GM23248 (cell line): ENCODE measurements at places on chromosomes 3 and 15.

DNA sequence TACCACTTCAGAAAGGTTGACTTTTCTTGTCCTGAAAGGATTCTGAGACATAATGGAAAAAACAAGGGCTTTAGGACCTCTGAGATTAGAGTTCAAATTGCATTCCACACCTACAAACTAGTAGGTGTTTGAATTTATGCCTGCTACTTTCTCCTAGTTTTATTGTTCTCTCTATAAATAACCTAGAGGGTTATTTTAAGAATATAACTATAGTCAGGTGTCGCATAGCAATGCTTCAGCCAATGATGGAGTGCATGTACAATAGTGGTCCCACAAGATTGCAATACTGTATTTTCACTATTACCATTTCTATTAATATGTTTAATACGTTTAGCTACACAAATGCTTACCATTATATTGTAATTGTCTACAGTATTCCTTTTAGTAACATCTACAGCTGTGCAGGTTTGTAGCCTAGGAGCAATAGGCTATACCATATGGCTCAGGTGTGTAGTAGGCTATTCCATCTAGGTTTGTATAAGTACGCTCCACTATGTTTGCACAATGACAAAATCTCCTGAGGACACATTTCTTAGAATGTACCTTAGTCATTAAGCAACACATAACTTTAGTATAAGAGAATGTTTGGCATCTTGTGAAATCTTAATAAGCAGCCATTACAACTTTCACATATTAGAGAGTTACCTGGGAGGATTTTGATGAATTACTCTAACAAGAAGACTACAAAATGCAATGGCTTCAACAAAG is 1352.5 kb downstream of the ZPLD1 start:
- no peak for DNase-seq

GRCh38 chr3:175342196-175342595 is 483.1 kb downstream of the NAALADL2 start:
- DNase-seq: no peak

DNA sequence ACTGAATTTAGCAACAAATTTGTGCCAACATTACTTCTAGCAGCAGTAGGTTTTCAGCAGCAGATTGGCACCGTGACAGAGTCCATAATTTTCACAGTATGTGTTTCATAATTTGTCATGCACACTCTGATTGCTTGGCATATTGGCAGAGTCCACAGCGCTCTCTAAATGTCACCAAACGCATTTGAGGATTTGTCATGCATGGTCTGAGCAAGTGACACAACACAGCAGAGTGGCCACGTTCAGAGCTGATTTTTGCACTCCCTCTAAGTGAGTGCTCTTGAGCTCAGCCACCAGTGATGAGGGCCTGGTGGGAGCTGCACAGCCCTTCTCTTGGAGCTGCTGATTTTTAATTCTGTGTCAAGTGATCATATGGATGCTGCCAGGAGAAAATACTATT is 1270.8 kb downstream of the ROBO1 start:
- no peak for DNase-seq

DNA sequence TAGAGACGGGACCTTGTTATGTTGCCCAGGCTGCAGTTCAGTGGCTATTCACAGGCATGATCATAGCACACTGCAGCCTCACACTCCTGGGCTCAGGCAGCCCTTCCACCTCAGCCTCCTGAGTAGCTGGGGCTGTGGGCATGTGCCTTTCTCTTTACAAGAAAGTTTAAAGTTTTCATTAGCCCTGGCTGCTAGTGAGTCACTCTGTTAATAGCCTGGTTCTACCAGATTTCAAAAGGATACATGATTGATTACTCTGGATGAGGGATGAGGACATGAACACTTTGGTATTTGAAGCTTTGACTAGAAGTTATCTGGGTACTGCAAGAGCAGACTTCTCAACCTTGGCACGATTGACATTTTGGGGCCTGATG is 95.1 kb downstream of the DHX36 start:
- DNase-seq: no peak

DNA sequence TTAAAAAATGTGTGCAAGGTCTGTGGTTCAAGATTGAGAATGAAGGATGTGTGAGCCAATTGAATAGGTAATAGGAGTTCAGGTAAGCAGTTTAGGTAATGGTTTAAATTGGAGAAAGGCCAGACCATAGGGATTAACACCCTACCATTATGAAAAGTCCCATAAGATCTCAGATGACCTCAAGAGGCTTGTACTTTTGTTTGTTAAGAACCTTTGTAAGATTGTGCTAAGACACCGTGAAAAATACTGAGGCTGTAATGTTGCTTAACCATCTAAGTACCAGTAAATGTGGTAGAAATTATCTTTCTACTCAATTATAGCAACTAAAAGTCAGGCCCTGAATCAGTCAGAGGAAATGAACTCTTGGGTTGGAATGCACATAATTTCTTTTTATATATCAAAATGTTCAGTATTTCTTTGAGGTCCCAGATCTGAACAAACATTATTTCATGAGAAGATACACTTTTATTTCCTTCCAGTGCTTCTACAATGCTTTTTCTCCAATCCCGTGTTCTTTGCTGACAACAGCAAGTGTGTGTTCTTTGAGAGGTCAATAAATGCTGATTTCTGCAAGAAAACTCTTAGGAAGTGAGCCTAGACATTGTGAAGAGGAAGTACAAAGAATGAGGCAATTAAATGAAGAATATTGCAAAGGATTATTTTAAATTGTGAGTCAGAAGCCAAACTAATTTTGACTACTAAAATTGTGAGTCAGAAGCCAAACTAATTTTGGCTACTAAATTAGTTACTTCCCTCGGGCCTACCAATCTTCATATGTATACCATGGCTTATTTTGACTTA is 66.4 kb downstream of the TCF12 start:
- peak; percentile 79 for DNase-seq

- DNase-seq: no peak
These were observed 46.6 kb upstream of the RASGRP1 start for GRCh38 chr15:38611228-38611627.

DNA sequence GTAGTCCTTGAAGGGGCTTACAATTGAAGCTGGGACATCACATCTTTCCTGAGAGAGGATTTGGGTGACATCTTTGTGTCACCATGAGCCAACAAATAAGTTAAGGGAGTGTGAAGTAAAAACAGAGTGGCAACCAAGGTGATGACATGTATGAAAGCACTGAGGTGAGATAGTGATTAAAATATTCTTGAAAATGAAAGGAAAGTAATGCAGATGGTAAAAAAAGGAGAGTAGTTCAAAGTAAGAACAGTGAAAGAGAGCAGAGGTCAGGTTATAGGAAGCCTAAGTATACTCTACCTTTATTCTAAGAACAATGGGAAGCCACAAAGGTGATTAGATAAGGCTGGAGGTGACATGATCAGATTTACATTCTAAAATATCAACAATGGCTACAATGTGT is 486.1 kb downstream of the DIPK2A start:
- no peak for DNase-seq

- peak; percentile 64 for DNase-seq
These were observed 494.2 kb upstream of the AGTR1 start for GRCh38 chr3:148203297-148204010.

- DNase-seq: no peak
These were observed 99.9 kb downstream of the DHX36 start for GRCh38 chr3:154224366-154224765.

GRCh38 chr3:2851361-2851760 is 258.8 kb downstream of the IL5RA start:
- DNase-seq: no peak

GRCh38 chr3:148931574-148931973 is 59.8 kb upstream of the GYG1 start:
- DNase-seq: no peak

GRCh38 chr15:89003865-89004725 is 84.2 kb upstream of the ABHD2 start:
- peak; percentile 61 for DNase-seq

DNA sequence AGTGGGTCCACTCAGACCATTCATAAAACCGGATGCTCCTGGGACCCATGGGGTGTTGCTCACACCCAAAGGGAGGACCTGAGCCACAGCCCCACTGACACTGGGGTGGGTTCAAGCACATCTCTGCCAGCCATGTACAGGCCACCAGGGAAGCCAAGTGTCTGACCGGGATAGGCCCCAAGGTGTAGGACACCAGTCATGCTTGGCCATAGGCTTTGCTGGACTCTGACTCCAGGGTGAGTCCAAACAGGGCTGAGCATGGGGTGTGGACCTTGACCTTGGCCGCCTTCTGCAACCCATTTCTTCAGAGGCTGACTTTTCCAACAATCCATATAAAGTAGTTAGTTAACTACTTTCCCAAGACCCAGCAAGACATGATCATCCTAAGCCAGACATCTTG is 31.4 kb upstream of the DUSP7 start:
- no peak for DNase-seq

GRCh38 chr3:151769175-151769574 is 35.4 kb downstream of the AADACL2 start:
- no peak for DNase-seq

DNA sequence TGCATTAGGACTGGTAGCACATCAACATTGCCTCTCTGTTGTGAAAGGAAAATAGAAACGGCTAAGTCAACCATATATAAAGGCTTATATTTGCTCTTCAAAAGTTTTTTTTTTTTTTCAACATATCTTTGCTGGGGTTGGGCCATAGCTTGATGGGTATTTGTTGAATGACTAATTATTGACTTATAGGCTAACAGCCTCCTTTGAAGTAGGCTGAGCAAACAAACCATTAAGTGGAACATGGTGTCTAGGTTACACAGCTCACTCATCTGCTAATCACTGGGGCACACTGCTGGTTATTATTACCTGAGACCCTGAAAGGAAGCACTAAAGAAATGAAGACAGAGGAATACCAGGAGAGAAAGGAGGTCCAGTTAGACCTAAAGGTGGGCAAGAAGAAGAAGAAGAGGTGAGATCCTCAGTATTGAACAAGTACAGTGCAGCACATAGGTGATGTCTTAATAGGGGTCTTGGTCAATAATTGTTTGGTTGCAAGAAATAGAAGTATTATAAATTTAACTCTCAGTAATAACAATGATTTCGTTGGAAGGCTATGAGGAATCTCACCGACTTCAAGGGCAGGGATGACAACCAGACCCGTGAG is 139.4 kb downstream of the RPLP1 start:
- DNase-seq: no peak

GRCh38 chr15:84006421-84006820 is 229.2 kb upstream of the GOLGA6L4 start:
- no peak for DNase-seq

DNA sequence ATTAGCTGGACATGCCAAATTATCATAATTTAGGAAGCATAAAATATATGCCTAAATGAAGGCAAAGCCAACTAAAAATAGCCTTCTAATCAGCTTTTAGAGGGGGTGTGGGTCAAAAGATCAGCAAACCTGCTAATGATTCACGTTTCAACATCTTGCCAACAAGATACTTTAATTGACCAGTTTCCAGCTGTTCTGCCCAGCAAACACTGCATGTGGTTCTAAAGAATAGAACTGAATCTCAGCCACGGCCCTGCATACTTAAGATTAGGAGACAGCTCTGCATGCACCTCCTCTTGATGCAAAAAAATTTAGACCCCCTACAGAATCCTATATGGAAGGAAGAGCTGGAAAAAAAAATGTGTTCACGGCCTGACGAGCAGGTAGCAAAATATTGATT is 500.5 kb downstream of the TBL1XR1 start:
- no peak for DNase-seq

- no peak for DNase-seq
These were observed 1609.6 kb downstream of the SI start for GRCh38 chr3:163468531-163469335.

- DNase-seq: peak; percentile 32
These were observed 189.4 kb downstream of the THSD4 start for GRCh38 chr15:71304681-71305080.

- no peak for DNase-seq
These were observed 7.5 kb upstream of the HAPLN3 start for GRCh38 chr15:88902846-88903245.

GRCh38 chr3:123862152-123862551 is 22.0 kb downstream of the MYLK start:
- DNase-seq: no peak

GRCh38 chr3:195768831-195769303 is 42.9 kb downstream of the MUC4 start:
- DNase-seq: peak; percentile 54

DNA sequence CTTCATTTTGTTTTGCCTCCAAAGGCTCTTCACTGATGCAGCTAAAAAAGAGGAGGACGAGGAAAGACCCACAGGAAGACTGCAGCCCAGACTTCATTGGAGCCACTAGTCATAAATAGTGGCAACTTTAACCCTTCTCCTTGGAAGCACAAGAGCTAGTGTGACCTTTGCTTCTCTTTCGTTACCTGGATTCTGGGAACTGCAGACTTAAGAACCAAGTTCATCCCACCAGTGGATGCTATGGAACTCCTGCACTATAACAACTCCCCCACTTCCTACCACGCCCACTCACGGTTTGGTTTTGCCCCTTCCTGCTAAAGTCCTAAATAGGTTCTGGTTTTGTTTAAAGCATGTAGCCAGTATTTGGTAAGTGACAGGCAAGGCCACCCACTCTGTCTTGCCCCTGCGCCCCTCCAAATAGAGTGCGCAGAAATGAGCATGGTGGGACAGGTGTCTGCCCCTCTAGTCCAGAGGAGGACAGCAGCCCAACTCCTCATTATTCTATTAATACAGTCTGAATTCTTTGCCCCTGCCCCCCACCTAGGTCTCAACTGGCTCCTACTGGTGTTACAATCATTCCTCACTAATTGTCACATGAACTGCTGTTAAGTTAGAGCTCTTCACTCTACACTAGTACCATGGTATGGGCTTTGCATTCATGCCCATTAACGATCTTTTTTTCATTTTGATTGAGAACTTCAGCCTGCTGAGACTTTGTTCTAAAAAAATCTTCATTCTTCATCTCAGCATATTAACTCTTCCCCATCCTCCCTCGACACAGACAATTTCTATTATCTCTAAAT is 504.6 kb downstream of the FOXP1 start:
- DNase-seq: no peak

- DNase-seq: no peak
These were observed 418.6 kb downstream of the TUSC7 start for GRCh38 chr3:117128133-117128532.

DNA sequence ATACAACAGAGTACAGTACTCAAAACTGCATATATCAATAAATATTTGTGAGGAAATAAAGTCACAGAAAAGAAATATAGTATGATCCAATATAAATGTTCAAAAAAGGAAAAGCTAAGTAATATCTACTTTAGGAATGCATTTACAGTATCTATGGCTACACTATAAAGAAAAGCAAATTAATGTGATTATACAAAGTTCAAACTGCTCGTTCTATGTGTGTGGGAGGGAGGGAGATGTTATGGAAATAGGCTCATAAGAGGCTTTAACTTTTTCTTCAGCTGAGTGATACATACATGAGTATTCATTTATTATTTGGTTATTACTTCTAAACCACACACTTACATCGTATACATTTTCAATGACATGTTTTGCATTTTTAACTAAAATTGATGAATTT is 377.7 kb upstream of the AGTR1 start:
- peak; percentile 43 for DNase-seq
